ENCODE measurements at places on chromosomes 4 and X.

- DNase-seq = no peak
Measured at GRCh38 chr4:73761856-73762255, 21.5 kb downstream of the CXCL8 start.

DNA sequence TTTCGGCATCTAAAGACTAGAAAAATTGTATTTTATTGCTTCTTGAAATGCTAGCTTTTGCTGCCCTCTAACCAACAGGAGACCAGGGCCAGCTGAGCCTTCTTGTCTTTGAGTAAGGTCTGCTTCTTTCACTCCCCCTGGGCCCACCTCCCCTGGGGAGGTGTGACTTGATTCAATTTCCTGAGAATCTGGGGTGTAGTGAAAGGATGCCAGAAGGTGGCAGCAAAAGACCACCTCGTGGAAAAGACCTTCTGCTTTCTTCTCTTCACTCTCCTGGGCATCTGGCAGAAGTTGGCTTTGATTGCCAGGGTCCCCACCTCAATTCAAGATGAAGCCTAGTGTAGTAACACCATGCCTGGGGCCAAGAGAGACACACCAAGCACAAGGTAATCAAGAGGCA, 96.5 kb upstream of the MAOA start:
- no peak for DNase-seq

- DNase-seq = peak; percentile 89
Measured at GRCh38 chr4:90833706-90834105, 706.5 kb downstream of the CCSER1 start.

GRCh38 chrX:110008011-110008635, 5.2 kb downstream of the TMEM164 start:
- no peak for DNase-seq

Data from iPS DF 19.7 (cell line).